Fibroblast of pulmonary artery (primary cell): ENCODE measurements at places on chromosomes 7 and 10.
A peak's percentile ranks its signal among the peaks of the same experiment; 100 is the strongest.

- DNase-seq, result no peak
Measured at GRCh38 chr10:107164992-107165391, 486 bp upstream of the SORCS1 start.

DNA sequence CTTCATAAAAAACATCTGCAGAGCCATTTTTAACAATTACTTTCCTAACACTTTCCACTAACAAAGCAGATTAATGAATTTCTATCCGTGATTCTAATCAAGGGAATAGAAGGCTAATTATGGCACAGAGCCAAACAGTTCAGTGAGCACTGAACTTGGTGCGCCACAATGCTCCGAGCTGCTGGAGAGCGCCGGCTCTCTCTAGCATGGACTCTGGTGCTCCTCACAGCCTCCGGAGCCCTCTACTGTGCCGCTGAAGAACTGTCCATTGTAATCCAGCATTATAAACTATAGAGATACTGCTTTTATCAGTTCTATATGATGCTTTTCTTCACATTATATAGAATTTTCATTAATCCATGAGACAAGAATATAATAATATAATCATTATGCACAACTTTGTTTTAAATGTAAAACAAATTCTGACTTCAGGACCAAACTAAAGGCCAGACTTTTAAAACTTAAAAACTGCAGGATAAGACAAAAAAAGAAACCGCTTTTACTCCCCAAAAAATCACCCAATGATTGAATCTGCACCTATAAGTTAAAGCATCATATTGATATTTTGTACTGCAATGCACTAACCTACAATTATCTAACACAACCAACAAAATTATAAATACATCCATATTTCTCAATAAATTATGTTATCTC lies 123.6 kb downstream of the RNF32 start:
- peak; percentile 85 for DNase-seq

- DNase-seq, result no peak
Measured at GRCh38 chr10:75398692-75399460, 2.7 kb downstream of the ZNF503 start.

- no peak for DNase-seq
Measured at GRCh38 chr10:14554091-14554490, 220.6 kb downstream of the FAM107B start.

GRCh38 chr7:127792528-127793342 lies 140.7 kb downstream of the SND1 start:
- DNase-seq, result no peak

GRCh38 chr7:114472896-114473512 lies 58.4 kb downstream of the FOXP2 start:
- no peak for DNase-seq
